Fibroblast of skin of right biceps (primary cell): ENCODE measurements at places on chromosomes 1 and 21.
A peak's percentile ranks its signal among the peaks of the same experiment; 100 is the strongest.

GRCh38 chr1:167605576-167605975 lies 24.5 kb upstream of the RCSD1 start:
- DNase-seq = no peak

GRCh38 chr1:213675043-213675442 lies 312.7 kb upstream of the PROX1 start:
- no peak for DNase-seq

GRCh38 chr1:27487966-27488884 lies 1.7 kb downstream of the WASF2 start:
- no peak for DNase-seq

GRCh38 chr1:83760226-83761021 lies 238.5 kb downstream of the TTLL7 start:
- no peak for DNase-seq

DNA sequence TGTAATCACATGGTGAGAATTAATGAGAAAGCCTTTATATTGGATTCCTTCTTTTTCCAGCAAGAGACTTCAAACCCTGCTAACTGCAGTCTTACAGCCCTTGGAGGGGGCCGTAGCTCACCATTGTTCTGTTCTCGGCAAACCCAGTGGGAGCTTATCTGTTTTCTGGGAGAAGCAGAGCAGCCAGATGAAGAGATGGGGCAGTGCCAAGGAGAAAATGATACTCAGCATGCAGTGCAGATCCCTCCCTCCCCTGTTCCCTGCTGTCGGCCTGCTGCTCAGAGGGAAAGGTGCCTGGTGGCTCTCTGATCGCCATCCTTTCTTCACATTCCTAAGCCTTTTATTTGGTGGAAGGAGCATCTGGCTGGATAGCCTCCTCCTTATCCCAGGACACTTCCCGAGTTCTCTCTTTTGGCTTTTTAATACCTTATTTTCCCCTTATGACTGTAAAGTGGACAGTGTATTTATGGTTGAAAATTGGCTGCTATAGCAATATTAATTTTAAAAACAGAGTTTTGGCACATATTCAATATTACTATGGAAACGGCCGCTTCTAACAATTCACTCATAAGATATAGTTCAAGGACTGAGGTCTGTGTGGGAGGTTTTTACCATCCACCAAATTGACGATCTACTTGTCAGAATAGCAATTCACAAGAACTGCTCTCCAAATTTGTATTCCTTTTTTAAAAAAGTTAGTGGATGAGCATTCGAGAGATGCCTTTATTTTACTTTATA lies 203.4 kb downstream of the CRB1 start:
- peak; percentile 2 for DNase-seq
